ENCODE measurements at places on chromosomes 7 and 10.

GRCh38 chr7:71857338-71857737 is 554.8 kb downstream of the CALN1 start:
- no peak for DNase-seq

- no peak for DNase-seq
Measured at GRCh38 chr7:75966190-75966961, 28.0 kb downstream of the TMEM120A start.

- DNase-seq = no peak
Measured at GRCh38 chr7:22001345-22002004, 55.8 kb upstream of the CDCA7L start.

- DNase-seq = no peak
Measured at GRCh38 chr7:135943134-135943879, 33.9 kb downstream of the MTPN start.

DNA sequence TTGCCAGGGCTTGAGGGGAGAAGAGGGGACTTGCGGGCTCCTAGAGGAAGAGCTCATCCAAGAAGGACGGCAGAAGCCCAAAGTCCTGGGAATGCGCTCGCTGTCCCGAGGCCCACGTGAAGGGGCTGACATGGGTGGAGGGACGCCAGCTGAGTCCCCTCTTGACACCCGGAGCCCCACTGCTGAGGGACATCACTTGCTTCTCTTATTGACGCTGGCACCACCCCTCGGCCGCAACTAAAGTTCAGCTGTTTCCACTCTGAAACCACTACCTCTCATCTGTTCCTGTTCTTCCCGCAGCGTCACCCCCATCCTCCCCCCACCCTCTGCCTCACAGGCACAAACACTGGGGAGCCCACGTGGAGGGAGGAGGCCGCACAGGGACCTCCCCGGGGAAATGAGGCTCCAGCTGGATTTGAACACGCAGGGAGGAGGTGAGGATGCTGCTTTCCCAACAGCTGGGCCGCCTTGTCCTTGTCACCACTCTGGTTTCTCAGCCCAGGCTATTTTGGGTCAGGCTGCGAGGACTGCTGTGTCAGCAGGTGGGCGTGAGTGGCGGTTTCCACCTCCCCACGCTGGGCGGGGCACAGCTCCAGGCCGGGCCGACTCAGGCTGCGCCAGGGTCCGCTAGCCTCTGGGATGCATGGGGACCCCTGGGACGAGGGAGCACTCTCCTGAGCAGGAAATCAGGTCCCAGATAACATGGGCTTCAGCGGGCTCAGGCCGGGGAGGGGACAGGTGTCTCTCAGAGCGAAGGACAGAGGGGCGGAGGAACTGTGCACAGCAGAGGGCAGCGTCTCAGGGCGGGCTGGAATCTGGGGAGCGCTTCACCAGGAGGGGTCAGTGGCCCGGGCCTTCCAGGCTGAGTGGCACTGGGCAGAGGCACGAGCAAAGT is 156.3 kb downstream of the ZNF248 start:
- DNase-seq = no peak

GRCh38 chr10:56319386-56319785 is 41.7 kb downstream of the ZWINT start:
- DNase-seq = no peak

DNA sequence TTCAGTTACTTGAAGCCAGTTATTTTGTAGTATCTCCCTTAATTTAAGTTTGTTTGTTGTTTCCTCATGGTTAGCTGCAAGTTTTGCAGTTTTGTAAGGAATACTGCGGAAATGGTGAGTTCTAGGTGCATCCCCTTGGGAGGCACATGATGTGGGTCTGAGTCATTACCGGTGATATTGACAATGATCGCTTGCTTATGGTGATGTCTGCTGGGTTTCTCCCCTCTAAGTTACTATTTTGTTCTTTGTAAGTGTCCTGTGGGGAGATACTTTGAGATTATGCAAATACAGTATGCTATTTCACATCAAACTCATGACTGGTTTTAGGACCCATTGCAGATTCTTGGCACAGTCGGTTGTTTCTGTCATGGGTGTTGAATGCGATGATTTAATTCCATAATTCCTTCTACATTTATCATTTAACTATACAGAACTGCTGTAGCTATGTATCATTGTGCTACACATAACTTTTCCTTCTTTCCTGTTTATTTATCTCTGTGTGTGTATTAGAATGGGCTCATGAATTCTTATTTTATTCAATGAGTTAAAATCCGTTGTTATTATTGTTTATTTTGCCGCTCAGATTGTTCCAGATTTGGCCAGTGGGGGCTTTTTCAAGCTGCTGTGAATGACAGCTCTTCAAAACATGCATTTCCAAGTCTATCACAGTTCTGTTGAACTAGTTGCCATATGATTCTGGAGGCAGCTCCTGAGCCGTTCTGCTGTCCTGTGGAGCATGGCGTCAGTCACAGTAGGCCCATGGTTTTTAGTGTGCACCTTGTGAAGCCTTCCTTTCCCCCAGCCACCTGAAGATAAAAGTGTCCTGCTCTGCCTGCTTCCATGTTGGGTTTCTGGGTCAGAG is 18.4 kb downstream of the TSPAN14 start:
- DNase-seq = no peak

- DNase-seq = no peak
Measured at GRCh38 chr7:18995270-18995671, 122.2 kb downstream of the TWIST1 start.

GRCh38 chr10:116104210-116104932 is 168.6 kb downstream of the GFRA1 start:
- DNase-seq = no peak
